ENCODE measurements at places on chromosomes 12 and 14. TPM values are rescaled to one million over a fixed set of nuclear protein-coding genes. Genes with fewer than 3 reads are reported as not detected.

DNA sequence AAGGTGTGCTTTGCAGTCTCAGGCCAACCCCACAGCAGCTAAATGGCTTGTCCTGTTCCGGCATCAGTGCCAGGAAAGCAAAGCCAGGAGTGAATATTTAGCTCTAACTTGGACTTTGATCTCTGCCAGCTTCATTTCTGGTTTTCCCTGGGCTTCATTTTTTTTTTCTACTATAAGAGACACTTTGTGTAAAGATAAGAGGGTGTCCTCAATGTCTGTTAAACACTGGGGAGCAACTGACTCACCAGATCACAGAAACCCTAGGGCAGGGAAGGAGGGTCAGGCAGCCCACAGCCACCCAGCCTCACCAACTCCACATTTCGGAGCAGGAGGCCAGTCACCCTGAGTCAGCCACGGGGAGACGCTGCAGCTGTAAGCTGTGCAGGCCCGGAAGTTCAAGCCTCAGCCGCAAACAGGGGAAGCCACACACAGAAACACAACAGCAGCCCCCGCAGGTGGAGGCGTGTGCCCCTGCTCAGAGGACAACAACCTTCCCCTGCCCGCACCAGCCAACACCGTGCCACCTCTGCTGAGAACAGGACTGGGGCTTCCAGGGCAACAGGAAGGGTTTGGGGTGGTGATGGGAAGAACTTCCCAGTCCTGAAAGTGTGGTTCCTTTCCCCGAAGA, 6.3 kb downstream of the TNFRSF1A start:
- no peak overlapping the region for H3K4me3 ChIP-seq
- H3K27ac ChIP-seq, result peak overlapping the region; percentile 90
- H3K4me1 ChIP-seq, result peaks cover 8% of the 10 kb centered on the region
- H3K27me3 ChIP-seq, result no peaks in the 10 kb centered on the region

AACS gene
- 20.7 TPM for total RNA-seq

DNA sequence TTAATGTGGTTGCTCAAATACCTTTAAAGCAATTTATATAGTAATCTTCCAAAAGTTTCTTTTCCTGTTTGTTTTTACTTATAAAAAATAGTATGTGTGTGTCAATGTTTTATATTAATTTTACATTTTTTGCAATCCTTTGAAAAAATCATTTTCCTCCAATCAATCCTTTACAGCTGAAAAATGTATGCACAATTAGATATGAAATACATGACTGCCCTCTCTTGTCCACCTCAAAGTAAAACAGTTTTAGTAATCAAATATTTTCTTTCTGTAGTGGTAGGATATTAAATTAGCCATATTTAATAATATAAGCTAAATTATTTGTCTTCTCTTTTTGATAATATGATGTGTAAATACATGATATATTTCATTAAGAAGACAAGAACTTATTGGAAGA, 269.9 kb downstream of the ADAMTS20 start:
- no peak for DNase-seq
- H3K4me1 ChIP-seq, result no peaks in the 10 kb centered on the region
- no peak overlapping the region for H3K4me3 ChIP-seq
- no peaks in the 10 kb centered on the region for H3K36me3 ChIP-seq

DNA sequence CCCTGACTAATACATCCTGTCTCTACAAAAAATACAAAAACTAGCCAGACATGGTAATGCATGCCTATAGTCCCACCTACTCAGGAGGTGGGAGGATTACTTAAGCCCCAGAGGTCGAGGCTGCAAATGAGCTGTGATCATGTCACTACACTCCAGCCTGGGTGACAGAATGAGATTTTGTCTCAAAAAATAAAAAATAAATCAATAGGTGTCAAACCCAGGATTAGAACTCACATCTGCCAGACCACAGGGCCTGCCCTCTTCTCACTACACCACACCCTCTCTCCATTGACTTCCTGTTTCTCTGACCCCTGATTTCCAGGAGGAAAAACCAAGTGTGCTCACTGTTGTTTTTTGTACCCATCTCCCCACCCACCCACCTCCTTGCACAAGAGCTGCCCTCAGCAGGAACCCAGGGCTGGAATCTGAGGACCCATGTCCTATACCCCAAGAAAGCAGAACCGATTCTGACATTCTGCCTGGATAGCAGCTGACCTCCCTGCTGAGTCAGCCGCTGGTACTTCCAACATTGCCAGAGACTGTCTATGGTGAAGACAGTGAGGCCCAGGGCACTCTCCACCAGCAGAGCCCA, 6.2 kb downstream of the CMKLR1 start:
- peaks cover 10% of the 10 kb centered on the region for H3K27me3 ChIP-seq
- H3K27ac ChIP-seq, result no peak overlapping the region
- no peak for DNase-seq
- no peaks in the 10 kb centered on the region for H3K36me3 ChIP-seq

ITGA7 gene
- total RNA-seq, result 6.6 TPM

- H3K27me3 ChIP-seq, result no peaks in the 10 kb centered on the region
- no peaks in the 10 kb centered on the region for H3K4me1 ChIP-seq
- H3K27ac ChIP-seq, result no peak overlapping the region
Observed at GRCh38 chr14:75845136-75845804, 136.5 kb downstream of the TGFB3 start.

GRCh38 chr12:106342397-106343213, 14.9 kb upstream of the POLR3B start:
- H3K4me1 ChIP-seq, result no peaks in the 10 kb centered on the region
- H3K27ac ChIP-seq, result no peak overlapping the region
- H3K36me3 ChIP-seq, result peaks cover 5% of the 10 kb centered on the region
- no peaks in the 10 kb centered on the region for H3K27me3 ChIP-seq
- no peak overlapping the region for H3K4me3 ChIP-seq
- no peak for DNase-seq

KLRC4 gene
- 6.1 TPM for total RNA-seq

CACNB3 gene
- 15.1 TPM for total RNA-seq

All from activated T-cell treated with anti-CD3 and anti-CD28 coated beads, Interleukin-2, amount 50 U/mL, for 72 hours (primary cell).